A549 treated with AZD2906 at 1 μM for 4 hours (cell line): ENCODE measurements at places on chromosomes 12 and 14. TPM values are rescaled to one million over a fixed set of nuclear protein-coding genes. Genes with fewer than 3 reads are reported as not detected.

The HCAR1 gene
- 0.02 to 0.05 TPM (median 0.04 TPM) in 5 replicates for total RNA-seq

The LRTM2 gene
- total RNA-seq = 0.02 to 0.09 TPM (median 0.05 TPM) in 4 of 5 replicates, not detected in the other

The PLCZ1 gene
- not detected in 5 replicates for total RNA-seq

The POTEG gene
- total RNA-seq = not detected in 5 replicates

The GLS2 gene
- 0.15 to 0.62 TPM (median 0.20 TPM) in 5 replicates for total RNA-seq

The FBXO34 gene
- total RNA-seq = 12.0 to 17.9 TPM (median 14.7 TPM) in 5 replicates

The NEMP1 gene
- total RNA-seq = 14.0 to 16.5 TPM (median 14.8 TPM) in 5 replicates

The FGD6 gene
- 9.3 to 13.3 TPM (median 12.1 TPM) in 5 replicates for total RNA-seq

The C3AR1 gene
- total RNA-seq = not detected in 5 replicates

The PIANP gene
- 0.75 to 1.00 TPM (median 0.92 TPM) in 5 replicates for total RNA-seq

The CLEC14A gene
- total RNA-seq = not detected in 5 replicates

The CCDC77 gene
- total RNA-seq = 10.2 to 12.8 TPM (median 10.8 TPM) in 5 replicates

The BTBD6 gene
- total RNA-seq = 31.1 to 45.1 TPM (median 41.8 TPM) in 5 replicates

The ASB2 gene
- total RNA-seq = 0.24 to 0.98 TPM (median 0.45 TPM) in 5 replicates

The ARHGAP9 gene
- total RNA-seq = 0.33 to 0.96 TPM (median 0.48 TPM) in 5 replicates

The SLC24A4 gene
- 0.15 to 0.40 TPM (median 0.29 TPM) in 5 replicates for total RNA-seq

The FGD4 gene
- total RNA-seq = 16.1 to 26.5 TPM (median 20.6 TPM) in 5 replicates

The ZFHX2 gene
- total RNA-seq = 0.35 to 0.95 TPM (median 0.56 TPM) in 5 replicates

The CD69 gene
- not detected in 5 replicates for total RNA-seq

The CCDC177 gene
- total RNA-seq = 0.02 to 0.05 TPM (median 0.03 TPM) in 5 replicates

The SELPLG gene
- total RNA-seq = 0.79 to 1.1 TPM (median 0.94 TPM) in 5 replicates

The MYH6 gene
- total RNA-seq = 0.08 to 0.17 TPM (median 0.10 TPM) in 5 replicates

The LPAR5 gene
- total RNA-seq = 0.53 to 0.92 TPM (median 0.65 TPM) in 5 replicates

The MYF6 gene
- not detected in 5 replicates for total RNA-seq

The BCL2L14 gene
- total RNA-seq = 0.09 to 0.15 TPM in 2 of 5 replicates, not detected in the others

The ANO4 gene
- 0.07 to 0.20 TPM (median 0.10 TPM) in 5 replicates for total RNA-seq

The SYNDIG1L gene
- total RNA-seq = 0.03 TPM in 1 of 5 replicates, not detected in the others

The NFKBIA gene
- total RNA-seq = 199 to 242 TPM (median 232 TPM) in 5 replicates

The TAS2R46 gene
- not detected in 5 replicates for total RNA-seq
